ENCODE measurements at places on chromosomes 4 and X.

DNA sequence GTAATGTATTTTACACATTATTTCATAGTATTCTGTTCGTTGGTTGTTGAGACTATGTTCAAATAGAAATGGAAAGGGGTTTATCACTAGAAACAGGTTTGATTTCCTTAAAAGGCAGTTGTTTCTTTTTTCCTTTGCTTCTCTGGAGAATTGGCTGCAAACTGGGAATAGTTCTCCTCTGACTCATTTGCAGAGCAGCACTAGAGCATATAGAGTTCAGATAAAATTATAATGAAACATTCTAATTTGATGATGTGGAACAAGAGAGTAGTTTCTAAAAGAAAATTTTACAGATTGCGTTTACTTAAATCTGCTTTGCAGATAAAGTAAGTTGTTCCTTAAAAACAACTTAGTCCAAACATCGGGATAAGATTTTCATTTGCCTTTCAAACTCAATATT, 29.7 kb downstream of the SYNPO2 start:
- DNase-seq: no peak

DNA sequence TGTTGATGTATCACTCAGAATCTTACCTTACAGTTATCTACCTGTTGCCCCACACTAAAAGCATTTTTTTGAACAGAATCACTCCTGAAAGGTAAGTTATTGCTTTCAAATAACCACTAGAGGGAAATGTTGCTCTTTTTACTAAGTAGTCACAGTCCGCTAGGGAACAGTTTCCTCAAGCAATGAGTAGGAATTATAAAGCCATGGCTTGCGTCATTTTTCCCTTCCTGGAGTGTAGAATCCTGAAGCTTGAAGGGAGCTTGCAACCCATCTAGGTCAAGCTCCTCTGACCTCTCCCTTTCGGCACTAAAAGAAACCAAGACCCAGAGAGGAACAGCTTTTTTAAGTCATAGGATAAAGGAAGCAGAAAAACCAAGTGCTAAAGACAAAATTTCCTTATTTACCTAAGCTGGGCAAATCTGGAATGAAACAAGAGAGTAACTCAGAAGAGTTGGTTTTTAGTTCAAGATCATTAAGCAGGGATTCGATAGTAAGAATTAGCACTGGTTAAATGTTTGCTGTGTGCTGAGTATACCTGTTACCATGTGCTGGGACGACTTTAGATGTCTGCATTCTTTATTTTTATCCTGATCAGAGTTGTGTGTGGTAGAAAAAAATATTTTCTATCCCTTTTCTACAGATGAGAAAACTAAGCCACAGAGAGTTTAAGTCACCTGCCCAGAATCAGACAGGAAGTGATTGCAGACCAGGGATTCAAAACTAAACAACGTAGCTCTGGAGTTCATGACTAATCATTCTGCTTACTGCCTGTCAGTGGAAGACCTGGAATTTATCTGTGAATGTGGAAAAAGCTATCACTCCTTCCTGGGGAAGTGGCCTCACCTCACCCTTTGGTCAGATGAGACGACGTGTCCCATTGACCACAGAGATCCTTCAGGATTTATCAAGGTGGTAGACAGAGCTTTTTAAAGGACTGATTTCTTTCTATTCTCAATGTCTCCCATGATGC, 631.5 kb downstream of the RAB28 start:
- DNase-seq: peak; percentile 28

- no peak for DNase-seq
These were observed 10.7 kb downstream of the SGMS2 start for GRCh38 chr4:107835406-107835805.

GRCh38 chrX:130393451-130394074, 8.1 kb upstream of the GPR119 start:
- no peak for DNase-seq

DNA sequence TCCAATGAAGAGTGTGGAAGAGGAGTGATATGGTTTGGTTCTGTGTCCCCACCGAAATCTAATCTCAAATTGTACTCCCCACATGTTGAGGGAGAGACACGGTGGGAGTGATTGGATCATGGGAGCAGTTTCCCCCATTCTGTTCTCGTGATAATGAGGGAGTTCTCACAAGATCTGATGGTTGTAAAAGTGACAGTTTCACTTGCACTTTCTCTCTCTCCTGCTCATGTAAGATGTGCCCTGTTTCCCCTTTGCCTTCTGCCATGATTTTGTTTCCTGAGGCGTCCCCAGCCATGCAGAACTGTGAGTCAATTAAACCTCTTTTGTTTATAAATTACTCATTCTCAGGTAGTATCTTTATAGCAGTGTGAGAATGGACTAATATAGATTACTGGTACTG, 39.6 kb downstream of the FAM47C start:
- DNase-seq: no peak

GRCh38 chrX:132068405-132068804, 45.3 kb downstream of the STK26 start:
- DNase-seq: no peak

- DNase-seq: no peak
These were observed 2.0 kb upstream of the STAG2 start for GRCh38 chrX:123959281-123960063.

- no peak for DNase-seq
These were observed 13.9 kb downstream of the CPZ start for GRCh38 chr4:8606476-8606875.

DNA sequence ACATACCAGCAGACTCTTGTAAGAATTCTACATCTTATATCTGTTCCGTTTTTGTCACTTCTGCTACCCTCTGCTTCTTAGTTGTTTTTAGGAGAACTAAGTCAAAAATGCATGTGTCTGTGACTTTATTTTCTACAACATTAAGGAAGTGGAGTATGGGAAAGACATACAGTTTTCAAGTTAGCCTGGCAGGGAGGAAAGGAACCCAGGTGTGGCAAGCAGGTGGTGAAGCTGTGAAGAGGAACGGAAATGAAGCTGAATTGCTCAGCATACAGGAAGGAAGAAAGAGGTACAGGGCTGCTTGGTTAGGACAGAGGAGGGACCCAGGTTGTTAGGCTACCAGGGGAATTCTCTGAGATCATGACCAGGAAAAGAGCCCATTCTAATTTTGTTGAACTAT, 9.4 kb downstream of the GPRIN3 start:
- DNase-seq: no peak

All from NCI-H1694 treated with DMSO at 0.1 percent for 48 hours (cell line).